Spleen (tissue), 13 donors: ENCODE measurements at places on chromosomes 11 and 22. TPM values are rescaled to one million over a fixed set of nuclear protein-coding genes. Genes with fewer than 3 reads are reported as not detected.

Gene CCDC88B
- total RNA-seq: 64.3 TPM

Gene PRR5L
- total RNA-seq: 137 TPM

Gene SH3BP1
- total RNA-seq: 59.6 TPM

Gene OR51E1
- total RNA-seq: not detected

Gene NCR3LG1
- total RNA-seq: 5.4 TPM

Gene MPZL3
- total RNA-seq: 10.7 TPM

Gene OR8A1
- total RNA-seq: not detected

DNA sequence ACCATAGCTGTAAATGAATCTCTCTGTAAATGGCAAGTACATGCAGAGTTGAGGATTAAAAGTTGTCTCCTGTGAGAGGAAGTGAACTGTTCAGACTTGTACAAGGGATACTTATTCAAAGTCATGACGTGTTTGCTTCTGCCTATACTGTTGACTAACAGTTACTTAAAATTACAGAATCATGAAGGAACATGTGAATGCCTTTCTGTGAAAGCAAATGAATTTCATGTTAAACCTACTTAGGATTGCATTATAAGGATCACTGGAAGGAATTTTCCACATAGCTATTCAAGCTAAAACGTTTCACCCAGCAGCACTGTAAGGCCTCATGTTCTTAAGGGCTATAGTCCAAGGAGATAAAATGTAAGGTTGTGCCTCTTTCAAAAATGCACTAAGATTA, 93.4 kb upstream of the BIRC3 start:
- DNase-seq: no peak

DNA sequence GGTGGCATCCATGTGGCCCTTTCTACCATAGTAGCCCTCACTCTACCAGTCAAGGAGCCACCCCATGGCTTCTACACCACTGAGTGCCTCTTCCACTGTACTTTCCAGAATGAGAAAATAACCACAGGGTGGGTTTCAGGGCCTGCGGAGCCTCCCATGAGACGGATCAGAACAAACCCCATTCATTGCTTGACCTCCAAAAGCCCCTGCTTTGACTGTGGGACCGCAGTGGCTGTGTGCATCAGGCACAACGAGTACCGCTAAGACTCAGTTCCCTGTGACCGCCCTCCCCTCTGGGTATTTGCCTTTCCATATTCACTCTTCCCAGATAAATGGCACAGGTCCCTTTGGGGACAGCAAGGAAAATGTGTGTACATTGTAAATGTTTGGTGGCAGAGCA, 11.5 kb upstream of the MRGPRF start:
- DNase-seq: no peak

- DNase-seq: no peak
Observed at GRCh38 chr11:117026593-117027330, 71.5 kb downstream of the SIK3 start.

- DNase-seq: no peak
Observed at GRCh38 chr11:44029977-44030911, 17.5 kb upstream of the ACCSL start.

DNA sequence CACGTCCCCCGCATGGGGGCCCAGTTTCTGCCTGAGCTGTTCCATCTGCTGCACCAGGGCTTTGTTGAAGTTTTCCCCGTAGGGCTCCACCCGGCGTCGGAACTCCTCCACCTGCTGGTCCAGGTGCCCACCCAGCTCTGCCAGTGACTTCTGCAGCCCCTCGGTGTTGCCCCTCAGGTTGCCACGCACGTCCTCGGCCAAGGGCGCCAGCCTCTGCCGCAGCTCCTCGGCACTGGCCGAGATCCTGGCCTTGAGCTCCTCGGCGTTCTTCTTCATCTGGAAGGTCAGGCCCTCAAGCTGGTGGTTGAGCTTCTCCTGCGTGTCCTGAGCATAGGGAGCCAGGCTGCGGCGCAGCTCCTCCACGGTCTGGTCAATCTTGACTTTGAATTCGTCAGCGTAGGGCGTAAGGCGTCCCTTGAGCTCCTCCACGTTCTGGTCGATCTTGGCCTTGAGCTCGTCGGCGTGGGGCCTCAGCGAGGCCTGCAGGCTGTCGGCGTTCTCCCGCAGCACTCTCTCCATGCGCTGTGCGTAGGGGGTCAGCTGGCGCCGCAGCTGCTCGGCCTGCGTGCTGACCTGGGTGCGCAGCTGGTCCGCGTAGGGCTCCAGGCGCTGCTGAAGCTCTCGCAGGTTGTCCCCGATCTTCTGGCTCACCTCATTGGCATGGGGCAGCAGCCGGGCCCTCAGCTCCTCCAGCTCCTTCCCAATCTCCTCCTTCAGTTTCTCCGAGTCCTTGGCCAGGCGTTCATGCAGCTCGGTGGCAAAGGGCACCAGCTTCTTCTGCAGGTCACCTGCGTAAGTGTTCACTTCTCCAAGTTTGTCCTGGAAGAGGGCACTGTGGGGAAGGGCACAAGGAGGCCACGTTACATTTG, 1.8 kb downstream of the APOA4 start:
- DNase-seq: no peak
